BJ (cell line): ENCODE measurements at places on chromosomes 11 and 22. TPM values are rescaled to one million over a fixed set of nuclear protein-coding genes. Genes with fewer than 3 reads are reported as not detected.

The LUZP2 gene
- 0.05 and 0.07 TPM in 2 replicates for polyA plus RNA-seq

- no peak for DNase-seq
Measured at GRCh38 chr22:19509191-19509590, 15.0 kb downstream of the CLDN5 start.

DNA sequence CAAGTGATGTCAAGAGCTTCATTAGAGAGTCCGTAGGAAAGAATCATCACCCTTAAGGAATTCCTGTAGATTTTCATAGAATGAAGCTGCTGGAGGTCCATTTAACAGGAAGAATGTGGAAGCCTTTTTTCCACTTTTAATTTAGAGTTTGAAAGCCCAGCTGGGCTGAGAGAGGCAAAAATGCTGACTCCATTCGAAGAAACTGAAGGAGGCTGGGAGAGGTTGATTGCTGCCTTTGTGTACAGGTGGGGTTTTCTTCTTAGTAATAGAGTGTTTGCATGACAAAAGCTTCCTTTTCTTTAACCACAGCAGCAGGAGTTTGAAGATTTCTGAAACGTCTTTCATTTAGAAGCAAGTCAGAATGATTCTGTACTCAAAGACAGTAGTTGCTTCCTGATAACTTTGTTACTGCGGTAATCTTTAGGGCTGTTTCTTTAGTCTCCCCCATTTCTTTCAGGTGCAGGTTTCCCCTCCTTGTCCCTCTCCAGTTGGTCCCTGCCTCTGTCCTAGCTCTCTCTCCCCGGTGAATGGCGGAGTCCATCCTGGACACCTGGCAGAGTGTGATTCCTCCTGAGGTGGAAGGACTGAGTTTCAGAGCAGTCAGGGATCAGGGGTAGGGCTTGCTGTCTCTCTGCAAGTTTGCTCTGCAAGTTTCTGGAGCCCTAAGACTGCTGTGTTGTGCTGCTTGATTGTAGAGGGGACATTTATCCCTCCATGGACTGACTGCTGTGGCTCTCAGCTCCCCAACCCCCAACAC lies 166.2 kb downstream of the LDLRAD3 start:
- no peak for DNase-seq

The CALCB gene
- polyA plus RNA-seq = not detected in 2 replicates

GRCh38 chr11:125939081-125939521 lies 6.7 kb upstream of the VSIG10L2 start:
- DNase-seq = no peak

The MUC15 gene
- not detected in 2 replicates for polyA plus RNA-seq
